GM12878 (cell line): ENCODE measurements at places on chromosomes 5 and 9.

GRCh38 chr5:2153802-2154201 lies 271.1 kb upstream of the IRX4 start:
- DNase-seq: no peak
- H3K36me3 ChIP-seq: no peaks in the 10 kb centered on the region
- H3K4me1 ChIP-seq: no peaks in the 10 kb centered on the region
- H3K4me3 ChIP-seq: no peak overlapping the region
- H3K27me3 ChIP-seq: no peaks in the 10 kb centered on the region
- H3K27ac ChIP-seq: no peak overlapping the region

DNA sequence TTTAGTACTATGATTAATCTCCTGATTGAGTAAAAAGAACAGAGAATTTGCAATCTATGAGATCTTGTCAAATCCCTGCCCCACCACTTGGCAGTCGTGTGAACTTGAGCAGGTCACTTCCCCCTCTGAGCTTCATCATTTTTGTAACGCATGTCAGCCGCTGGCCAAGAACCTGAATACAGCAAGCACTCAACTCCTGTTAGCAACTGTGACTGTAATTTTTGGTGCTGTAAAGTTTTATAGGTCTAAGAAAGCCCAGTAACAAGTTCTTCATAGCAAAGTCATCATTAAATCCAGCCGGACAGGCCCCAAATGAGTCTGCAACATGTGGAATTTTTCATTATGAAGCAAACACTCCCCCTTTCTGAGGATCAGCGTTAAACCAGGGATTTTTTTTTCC lies 49.4 kb downstream of the DRD1 start:
- H3K27me3 ChIP-seq: no peaks in the 10 kb centered on the region
- no peaks in the 10 kb centered on the region for H3K36me3 ChIP-seq
- no peaks in the 10 kb centered on the region for H3K4me1 ChIP-seq
- H3K4me3 ChIP-seq: no peak overlapping the region
- no peak overlapping the region for H3K27ac ChIP-seq

DNA sequence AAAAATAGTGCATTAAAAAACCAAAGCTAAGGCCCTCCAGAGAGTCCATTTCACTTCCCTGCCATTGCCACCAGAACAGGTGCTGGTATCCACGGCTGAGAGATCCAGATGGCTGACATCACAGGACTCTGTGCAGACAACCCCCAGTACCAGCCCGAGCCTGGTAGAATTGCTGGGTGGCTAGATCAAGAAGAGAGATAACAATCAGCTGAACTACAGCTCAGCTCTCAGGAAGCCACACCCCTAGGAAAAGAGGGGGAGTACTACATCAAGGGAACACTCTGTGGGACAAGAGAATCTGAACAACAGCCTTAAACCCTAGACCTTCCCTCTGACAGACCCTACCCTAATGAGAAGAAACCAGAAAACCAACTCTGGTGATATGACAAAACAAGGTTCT lies 73.8 kb upstream of the SLIT3 start:
- no peaks in the 10 kb centered on the region for H3K4me1 ChIP-seq
- no peak overlapping the region for H3K27ac ChIP-seq
- no peaks in the 10 kb centered on the region for H3K27me3 ChIP-seq

GRCh38 chr9:95129476-95130291 lies 187.8 kb downstream of the FANCC start:
- H3K27me3 ChIP-seq: no peaks in the 10 kb centered on the region
- DNase-seq: no peak
- H3K36me3 ChIP-seq: no peaks in the 10 kb centered on the region
- no peak overlapping the region for H3K4me3 ChIP-seq
- H3K4me1 ChIP-seq: no peaks in the 10 kb centered on the region

GRCh38 chr9:34430843-34431437 lies 27.4 kb downstream of the FAM219A start:
- no peaks in the 10 kb centered on the region for H3K36me3 ChIP-seq
- H3K4me3 ChIP-seq: no peak overlapping the region
- no peaks in the 10 kb centered on the region for H3K4me1 ChIP-seq
- no peak overlapping the region for H3K27ac ChIP-seq

- no peaks in the 10 kb centered on the region for H3K27me3 ChIP-seq
- no peak overlapping the region for H3K27ac ChIP-seq
- no peak overlapping the region for H3K4me3 ChIP-seq
- DNase-seq: no peak
Observed at GRCh38 chr5:147400881-147401280, 109.0 kb downstream of the DPYSL3 start.
